ENCODE measurements at places on chromosomes 11 and 22.
A peak's percentile ranks its signal among the peaks of the same experiment; 100 is the strongest.

DNA sequence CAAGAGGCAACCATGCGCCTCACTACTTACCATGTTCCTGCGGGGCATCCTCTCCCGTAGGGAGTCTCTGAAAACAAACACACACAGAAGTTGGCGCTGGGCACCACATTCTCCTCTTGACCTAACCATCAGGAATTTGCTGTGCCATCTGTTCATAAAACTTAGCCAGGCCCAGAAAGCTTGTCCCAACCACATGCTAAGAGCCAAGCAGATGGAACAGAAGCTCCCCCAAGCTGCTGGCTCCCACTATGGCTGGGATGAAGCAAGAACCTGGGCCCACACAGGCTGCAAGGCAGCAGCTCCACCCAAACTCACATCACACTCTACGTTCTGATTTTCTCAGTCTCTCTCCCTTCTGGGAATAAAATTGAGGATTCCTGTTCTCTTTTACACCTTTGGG, 17.4 kb downstream of the HPS4 start:
- no peak for DNase-seq

DNA sequence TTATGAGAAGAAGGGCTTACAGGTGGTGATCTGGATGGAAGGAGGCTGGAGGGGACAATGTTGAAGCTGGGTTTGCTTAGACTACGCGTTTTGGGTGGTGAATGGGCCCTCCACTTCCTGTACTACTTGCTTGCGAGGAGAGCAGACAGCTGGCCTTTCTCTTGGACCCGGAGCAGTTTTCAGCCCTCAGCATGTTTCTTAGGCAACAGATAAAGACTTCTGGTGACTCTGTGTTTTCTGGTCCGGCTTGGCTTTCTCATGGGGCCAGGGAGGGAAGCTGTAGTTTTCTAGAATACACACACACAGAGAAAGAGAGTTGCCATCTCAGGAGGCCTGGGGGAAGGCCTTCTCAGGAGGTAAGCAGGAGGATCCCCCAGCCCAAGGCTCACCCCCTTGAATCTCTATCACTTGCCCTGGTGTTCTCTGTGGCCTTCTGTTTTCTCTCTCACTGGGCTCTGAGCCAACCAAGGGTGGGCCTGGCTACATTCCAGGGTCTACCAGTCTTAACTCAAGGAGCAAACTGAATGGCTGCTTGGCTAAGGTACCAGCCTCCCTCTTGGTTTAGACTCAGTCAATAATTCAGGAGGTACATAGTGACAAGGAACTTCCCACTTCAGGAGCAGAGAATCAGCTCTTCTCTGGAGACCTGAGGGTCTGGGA, 2.4 kb downstream of the CCS start:
- no peak for DNase-seq

DNA sequence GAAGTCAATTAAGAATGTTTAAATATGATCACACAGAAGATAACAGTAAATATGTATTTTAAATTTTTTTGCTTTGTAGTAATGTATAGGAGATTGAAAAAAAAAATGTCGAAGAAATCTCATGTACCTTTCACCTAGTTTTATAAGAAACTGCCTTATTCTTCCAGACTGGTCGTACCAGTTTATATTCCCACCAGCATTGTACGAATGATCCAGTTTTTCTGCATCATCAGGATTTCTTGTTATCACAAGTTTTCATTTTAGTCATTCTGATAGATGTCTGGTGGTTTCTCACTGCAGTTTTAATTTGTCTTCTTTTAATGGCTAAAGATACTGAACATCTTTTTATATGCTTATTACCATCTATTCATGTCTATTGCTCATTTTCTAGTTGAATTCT, 101.8 kb upstream of the CTSC start:
- no peak for DNase-seq

GRCh38 chr22:36946421-36947158, 33.2 kb downstream of the CSF2RB start:
- DNase-seq, result no peak

GRCh38 chr11:24637520-24637919, 140.7 kb downstream of the LUZP2 start:
- DNase-seq, result no peak

DNA sequence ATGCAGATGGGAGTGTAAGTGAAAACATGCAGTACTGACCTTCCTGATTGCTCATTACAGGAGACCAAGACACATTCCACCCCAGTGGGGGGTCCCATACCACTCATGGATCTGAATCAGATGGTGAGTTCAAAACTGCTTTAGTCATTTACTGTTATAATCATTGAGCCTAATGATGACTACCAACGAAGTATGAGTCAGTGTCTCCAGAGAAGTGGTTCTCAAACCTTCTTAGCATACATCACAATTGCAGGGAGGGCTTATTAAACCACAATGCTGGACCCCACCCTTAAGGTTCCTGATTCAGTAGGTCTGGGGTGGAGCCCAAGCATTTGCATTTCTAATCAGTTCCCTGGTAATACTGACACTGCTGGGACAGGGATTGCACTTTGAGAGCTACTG, 75.8 kb downstream of the CD44 start:
- DNase-seq, result peak; percentile 30

GRCh38 chr11:17851697-17852096, 117.1 kb downstream of the KCNC1 start:
- DNase-seq, result no peak
